ENCODE measurements at places on chromosomes 16 and 17.

GRCh38 chr17:75588596-75589011, 1.0 kb downstream of the MYO15B start:
- DNase-seq, result no peak

DNA sequence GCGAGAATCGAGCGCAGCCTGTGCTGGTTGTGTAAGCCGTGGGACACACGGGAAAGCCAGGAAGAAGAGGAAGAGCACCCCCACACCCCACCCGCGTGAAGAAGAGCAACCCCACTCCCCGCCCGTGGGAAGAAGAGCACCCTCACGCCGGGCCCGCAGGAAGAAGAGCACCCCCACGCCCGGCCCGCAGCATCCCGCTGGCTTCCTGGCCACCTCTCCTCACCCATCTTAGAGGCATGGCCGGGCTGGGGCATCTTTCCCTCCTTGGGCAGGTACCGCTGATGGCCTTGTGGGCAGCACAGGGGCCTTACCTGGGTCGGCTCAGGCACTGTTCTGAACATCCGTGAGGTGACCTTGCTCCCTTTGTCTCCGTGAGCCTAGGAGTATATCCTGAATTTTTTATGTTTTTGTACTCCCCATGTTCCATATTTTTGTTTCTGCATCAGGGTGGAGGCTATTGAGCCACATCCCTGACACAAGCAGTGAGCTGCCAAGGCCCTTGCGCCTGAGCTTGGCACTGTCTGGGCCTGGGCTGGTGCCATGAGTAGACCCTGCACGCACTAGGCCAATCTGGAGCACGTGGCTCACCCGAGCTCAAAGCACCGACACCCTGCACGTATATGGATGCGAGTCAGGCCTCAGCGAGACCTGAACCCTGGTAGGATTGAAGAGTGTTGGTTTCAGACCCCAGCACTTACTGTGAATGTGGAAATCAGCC, 71.4 kb upstream of the KCTD5 start:
- DNase-seq, result no peak

DNA sequence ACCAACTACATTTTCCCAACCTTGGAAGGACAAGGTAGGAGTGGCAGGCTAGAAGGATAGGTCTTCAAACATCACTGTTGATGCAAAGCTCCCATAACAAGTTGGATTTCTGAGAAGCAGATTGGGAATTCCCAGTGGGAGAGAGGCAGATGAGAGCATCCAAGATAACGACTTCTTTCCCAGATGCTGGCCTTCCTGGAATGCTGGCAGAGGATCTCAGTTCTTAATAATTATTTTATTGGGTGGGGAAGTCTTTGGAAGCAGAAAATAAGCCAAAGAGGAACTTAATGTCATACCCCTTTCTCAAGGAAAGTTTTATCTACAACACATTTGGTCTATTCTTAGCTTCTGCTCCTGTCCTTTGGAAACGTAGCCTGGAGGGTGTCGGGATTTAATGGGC, 64.5 kb downstream of the MPRIP start:
- no peak for DNase-seq

GRCh38 chr17:47687748-47688147, 6.2 kb upstream of the TBKBP1 start:
- no peak for DNase-seq

- DNase-seq, result no peak
Measured at GRCh38 chr17:9410301-9410700, 165.3 kb downstream of the STX8 start.

- DNase-seq, result no peak
Measured at GRCh38 chr16:83968891-83969649, 1.0 kb downstream of the NECAB2 start.

DNA sequence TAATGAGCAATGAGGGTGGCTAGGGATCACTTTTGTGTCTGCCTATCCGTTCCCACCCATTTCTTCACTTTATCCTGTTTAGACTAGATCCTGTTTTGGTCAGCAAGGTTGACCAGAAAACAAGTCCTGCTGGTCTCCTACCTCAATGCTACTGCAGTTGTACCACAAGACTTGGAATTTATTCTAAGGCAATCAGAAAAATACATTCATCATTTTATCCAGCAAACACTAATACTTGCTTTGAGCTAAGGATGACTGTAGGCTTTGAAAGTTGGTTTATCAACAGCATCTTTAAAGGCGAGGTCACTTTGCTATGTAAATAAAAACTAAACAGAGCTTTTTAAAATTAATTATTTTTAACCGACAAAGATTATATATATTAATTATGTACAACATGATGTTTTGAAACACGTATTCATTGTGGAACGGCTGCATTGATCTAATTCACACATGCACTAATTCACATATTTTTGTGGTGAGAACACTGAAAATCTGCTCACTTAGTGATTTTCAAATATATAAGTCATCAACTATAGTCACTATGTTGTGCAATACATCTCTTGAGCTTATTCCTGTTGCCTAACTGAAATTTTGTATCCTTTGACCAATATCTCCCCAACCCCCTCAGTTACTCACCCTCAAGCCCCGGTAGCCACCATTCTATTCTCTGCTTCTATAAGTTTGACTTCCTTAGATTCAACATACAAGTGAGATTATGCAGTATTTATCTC, 125.9 kb upstream of the HS3ST3A1 start:
- DNase-seq, result peak; percentile 37

- DNase-seq, result peak; percentile 22
Measured at GRCh38 chr16:11783319-11784037, 13.6 kb downstream of the ZC3H7A start.

- DNase-seq, result no peak
Measured at GRCh38 chr16:1509307-1510221, 16.4 kb downstream of the TELO2 start.

DNA sequence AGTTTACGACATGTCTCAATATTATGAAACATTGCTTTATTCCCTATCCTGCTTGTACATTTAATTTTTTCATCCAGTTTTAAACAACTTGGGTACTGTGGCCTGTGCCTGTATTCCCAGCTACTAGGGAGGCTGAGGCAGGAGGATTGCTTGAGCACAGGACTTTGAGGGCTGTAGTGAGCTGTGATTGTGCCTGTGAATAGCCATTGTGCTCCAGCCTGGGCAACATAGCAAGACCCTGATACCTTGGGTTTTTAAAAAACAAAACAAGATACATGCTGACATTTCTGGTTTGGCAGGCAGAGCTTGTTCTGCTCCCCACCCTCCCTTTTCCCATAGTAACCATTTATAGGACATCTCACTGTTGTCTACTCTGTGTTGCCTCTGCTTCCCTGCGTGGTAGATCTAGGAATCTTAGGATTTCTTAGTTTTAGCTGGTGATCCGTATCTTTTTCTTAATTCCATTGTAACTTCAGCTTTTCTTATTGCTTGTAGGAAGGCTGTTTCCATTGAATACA, 35.6 kb downstream of the TENT4B start:
- DNase-seq, result no peak

GRCh38 chr17:61456688-61457225, 4.5 kb downstream of the TBX4 start:
- DNase-seq, result no peak

- DNase-seq, result peak; percentile 25
Measured at GRCh38 chr16:87964049-87964659, 12.9 kb downstream of the BANP start.

- peak; percentile 97 for DNase-seq
Measured at GRCh38 chr16:3099732-3100499, 822 bp upstream of the ZSCAN10 start.

- no peak for DNase-seq
Measured at GRCh38 chr16:67886387-67886786, 1.7 kb downstream of the NRN1L start.

- no peak for DNase-seq
Measured at GRCh38 chr16:89969741-89970410, 21.3 kb downstream of the DEF8 start.

All from AG20443 (cell line).